ENCODE measurements at places on chromosomes 2 and 18.

- DNase-seq: no peak
These were observed 71.0 kb upstream of the SP3 start for GRCh38 chr2:174035981-174036742.

GRCh38 chr2:95277246-95277906 lies 3.1 kb downstream of the PROM2 start:
- DNase-seq: no peak

- DNase-seq: no peak
These were observed 34.4 kb upstream of the TRAPPC8 start for GRCh38 chr18:31977270-31977872.

DNA sequence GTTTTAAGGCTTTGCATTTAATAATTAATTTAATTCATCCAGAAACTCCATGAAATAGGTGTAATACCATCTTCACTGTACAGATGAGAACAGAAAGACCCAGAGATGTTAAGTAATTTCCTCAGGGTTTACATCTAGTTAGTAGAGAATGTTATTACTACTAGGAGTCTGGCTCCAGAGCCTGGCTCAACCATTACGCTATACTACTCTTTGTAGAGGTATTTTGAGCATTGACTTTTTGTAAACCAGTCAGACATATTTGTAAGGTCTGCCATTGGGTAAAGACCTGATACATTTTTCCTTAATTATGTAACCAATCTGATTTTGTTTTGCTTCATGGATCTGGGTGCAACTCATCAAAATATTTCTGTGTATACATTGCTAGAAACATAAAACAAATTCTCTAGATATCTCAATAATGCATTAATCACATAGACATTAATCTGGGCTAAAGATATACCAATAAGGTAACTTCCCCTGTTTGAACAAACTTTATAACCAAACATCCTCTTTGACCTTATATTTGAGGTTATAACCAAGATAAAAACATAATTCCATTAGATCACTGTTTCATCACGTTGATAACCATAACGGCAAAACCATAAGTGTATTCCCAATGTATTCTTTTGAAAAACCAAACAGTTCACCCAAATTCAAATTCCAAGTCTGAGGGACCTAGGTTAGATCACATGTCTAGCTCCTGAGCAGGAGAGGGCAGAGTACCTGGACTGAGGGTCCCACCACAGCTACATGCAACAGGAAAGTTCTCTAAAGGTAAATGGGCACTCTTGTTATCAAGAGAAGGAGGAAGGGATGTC lies 135.0 kb downstream of the IKZF2 start:
- DNase-seq: no peak

DNA sequence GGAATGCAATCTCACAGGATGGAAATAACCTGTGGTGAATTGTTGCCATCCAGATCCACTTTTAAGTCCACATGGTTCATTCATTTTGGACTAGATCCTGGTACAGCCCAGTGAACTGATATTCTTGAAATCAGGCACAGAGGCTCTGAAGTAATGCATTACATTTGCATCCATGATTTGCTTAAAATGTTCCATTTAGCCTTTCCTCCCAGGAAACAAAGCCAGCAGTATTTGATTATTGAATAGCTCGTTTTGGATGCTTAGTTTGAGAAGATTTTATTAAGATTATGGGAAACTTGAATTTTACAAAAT lies 995.8 kb upstream of the CDH2 start:
- no peak for DNase-seq

GRCh38 chr2:188785490-188785889 lies 188.7 kb upstream of the COL3A1 start:
- no peak for DNase-seq

- DNase-seq: no peak
These were observed 500.7 kb downstream of the METTL4 start for GRCh38 chr18:2070631-2071030.

GRCh38 chr2:44906972-44907371 lies 34.5 kb upstream of the SIX3 start:
- DNase-seq: no peak

DNA sequence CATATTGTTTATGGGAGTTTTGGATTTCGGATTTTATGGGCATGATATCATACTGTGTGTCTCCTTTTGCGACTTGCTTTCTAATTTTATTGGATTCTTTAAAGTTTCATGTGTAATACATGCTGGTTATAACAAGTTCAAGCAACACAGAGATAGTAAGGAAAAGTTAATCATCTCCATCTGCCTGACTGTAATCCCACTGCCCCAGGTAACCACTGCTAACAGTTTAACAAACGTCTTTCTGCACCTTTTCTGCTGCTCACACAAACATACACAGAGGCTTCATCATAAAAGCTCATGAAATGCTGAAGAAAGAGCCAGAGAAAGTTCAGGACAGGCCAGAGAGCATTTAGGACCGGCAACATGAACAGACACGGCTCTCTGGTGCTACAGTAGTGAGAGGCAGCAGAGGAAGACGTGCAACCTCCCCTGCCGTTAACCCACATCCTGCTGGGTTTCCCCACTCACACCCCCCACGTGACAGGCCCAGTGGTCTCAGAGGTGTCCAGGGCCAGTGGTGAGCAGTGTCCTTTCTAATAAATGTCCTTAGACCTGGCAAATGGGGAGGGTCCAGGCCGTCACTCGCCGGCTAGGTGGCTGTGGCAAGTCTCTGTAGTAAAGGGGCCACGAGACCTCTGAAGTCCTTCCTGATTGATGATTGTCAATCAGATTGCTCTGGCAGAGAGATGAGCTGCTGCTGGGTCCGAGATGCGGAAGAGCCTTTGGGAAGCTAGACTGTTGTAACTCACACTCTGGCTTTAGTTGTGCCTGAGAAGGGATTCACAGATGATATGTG lies 43.0 kb upstream of the SLC1A4 start:
- peak; percentile 12 for DNase-seq

DNA sequence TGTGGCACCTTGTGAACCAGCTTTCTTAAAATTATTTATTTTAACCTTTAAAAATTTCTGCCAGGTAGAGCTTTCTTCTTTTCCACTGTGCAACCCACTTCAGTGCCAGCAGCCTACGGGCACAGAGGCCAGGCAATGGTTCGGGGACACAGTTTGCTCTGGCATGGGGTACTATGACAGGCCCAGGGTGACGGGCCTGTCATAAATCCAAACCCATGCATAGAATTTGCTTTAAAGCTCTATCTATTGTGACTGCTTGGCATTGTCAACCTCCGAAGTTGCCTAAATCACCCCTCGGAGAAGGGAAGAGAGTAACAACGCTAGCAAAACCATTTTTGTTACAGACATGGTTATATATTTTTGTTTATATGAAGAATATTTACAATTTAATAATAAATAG lies 1.5 kb downstream of the ODC1 start:
- no peak for DNase-seq

GRCh38 chr2:46276642-46277041 lies 20.6 kb upstream of the EPAS1 start:
- no peak for DNase-seq

DNA sequence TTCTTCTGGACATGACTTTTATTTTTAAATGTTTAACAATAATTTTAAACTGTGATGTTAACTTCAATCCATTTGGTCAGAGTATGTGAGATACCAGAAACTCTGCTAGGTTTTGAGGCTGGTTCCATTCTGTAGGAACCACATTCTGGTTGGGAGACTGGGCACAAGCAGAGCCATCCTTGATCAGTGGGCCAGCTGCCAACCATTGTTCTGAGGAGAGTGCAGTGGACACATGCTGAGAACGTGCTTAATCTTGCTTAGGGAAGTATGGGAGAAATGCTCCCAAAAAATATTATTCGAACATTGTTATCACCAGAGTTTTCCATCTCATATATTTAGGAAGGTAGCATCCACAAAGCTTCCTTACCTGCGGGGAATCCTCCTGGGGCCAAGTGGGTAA lies 155.8 kb downstream of the RTN4 start:
- DNase-seq: no peak

DNA sequence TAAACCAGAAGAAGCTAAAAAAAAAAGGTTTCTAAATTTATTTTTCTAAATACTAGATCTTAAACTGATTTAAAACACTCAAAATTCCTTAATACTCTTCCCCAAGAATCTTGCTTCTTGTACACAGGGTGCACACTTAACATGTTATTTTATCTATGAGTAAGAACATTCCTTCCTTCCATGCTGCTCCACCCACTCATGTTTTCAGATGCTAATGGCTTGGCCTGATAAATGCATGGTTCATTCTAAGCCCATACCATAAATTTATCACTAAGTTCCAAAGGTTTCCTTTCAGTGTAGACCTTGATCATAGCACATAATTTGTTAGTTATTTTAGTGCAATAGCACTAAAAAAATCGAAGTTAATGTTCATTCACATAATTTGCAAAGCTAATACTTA lies 8.1 kb downstream of the FBXO48 start:
- DNase-seq: no peak

- no peak for DNase-seq
These were observed 4.8 kb upstream of the LYPD6B start for GRCh38 chr2:149033716-149034115.

DNA sequence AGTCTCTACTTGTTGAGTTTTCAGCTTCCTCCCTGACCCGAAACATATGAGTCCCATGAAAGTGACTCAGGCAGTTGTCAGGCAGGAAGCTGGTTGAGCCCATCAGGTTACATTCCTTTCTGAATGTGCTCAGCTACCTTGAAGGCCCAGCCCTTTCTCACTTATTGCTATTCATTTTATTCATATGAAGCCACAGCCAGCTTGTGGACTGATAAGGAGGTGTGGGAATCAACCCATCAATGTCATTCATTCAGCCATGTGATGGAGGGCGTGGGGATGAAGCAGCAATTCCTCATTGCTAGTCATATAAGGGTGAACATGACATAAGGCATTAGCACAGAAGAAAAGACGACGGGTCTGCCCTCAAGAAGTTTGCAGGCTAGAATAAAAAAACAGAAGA lies 5.3 kb upstream of the VPS4B start:
- no peak for DNase-seq

DNA sequence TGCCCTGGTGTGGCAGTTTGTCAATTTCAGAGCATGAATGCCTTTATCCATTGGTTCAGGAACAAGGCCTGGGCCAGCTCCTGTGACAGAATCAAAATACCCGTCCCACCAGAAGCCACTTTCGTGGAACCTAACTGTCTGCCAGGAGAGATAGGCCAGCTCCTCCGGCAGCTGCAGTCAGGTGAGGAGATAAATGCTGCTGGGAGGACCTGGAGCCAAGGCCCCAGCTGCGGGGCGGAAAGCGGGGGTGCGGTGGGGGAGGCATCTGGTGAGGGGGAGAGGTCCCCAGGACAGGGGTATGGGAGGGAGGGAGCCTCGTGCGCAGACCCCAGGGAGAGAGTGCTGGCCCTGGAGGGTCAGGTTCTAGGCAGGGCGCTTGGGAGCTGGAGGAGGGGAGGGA lies 4.4 kb upstream of the ASB1 start:
- DNase-seq: no peak

DNA sequence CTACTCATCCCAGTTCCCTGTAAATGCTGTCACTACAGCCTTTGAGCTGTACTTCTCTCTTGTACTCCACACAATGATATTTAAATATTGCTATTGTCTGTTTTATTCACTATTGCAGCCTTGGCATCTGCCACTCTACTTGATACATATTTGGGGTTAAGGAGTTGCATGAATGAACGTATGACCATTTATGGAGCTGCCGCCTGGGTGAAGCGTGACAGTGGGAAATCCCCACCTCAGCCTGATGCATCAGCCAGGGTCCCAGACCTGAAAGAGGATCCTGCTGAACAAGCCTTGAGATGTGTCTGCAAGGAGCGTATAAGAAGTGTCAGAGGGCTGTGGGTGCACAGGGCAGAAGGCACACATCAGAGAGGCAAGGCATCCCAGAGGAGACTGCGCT lies 39.1 kb downstream of the MRPL35 start:
- DNase-seq: no peak

DNA sequence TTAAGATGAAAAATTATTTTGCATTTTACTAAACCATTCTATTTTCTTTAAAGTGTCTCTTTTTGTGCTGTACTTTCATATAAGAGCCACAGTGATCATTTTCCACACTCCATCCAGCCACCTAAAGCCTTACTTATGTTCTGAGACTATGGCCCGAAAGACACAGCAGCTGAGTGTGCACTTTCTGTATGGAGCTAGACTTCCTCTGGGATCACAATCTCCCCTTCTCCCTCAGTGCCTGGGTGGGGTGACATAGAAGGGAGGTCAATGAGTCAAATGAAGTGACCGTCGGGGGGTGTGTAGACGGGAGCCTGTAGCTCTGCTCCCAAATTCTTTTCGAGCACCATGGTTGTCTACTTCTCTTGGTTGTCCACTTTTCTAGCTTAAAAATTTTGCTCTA lies 97.8 kb upstream of the ARL4C start:
- no peak for DNase-seq

- no peak for DNase-seq
These were observed 41.9 kb downstream of the BABAM2 start for GRCh38 chr2:27932396-27932795.

DNA sequence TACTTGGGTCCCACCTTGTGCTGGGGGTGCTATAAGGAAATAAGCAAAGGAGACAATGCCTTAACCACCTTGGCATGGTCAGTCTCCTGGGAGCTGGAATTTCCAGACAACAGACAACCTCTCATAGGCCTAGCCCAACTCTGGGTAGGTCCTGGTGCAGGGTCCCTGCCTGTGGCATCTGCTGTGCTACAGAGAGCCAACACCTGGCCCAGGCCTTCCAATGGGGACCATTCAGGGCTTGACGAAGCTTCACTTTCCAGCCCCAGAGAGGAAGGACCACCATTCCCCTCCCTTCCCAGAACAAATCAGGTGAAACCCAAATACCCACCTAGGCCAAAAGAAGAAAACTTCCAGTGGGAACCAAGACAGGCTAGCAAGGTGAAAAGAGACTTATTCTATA lies 82.8 kb downstream of the SMAD7 start:
- no peak for DNase-seq

DNA sequence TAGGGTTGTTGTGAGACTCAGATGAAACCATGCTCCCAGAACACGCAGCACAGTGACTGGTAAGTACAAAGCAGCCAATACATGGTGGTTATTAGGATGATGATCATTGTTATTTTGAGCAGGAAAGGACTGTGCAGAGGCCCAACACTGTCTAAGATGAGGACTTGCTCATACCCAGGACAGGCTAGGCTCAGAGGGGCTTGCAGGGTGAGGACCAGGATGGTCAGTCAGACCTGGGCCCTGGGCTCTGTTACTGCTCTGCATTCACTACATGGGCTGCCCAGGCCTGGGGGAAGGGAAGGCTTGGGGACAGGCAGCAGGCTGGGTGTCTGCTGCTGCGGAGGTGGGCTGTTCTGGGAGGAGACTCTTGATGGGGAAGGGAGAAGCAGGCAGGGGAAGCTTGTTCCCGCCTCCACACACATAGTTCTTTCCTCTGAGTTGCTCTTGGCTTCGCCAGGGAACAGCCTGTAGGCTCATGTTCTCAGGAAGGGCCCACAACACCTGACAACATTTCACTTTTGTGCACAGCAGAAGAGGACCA lies 17.5 kb downstream of the CAPN13 start:
- no peak for DNase-seq

- DNase-seq: no peak
These were observed 152.5 kb downstream of the CYP26B1 start for GRCh38 chr2:71995067-71995665.

Data from activated CD4-positive, CD25-positive, alpha-beta regulatory T cell treated with anti-CD3 and anti-CD28 coated beads, Interleukin-2, amount 50 U/mL, for 16 hours (primary cell).